RWPE2 (cell line): ENCODE measurements at places on chromosomes 5 and 9.
A peak's percentile ranks its signal among the peaks of the same experiment; 100 is the strongest.

DNA sequence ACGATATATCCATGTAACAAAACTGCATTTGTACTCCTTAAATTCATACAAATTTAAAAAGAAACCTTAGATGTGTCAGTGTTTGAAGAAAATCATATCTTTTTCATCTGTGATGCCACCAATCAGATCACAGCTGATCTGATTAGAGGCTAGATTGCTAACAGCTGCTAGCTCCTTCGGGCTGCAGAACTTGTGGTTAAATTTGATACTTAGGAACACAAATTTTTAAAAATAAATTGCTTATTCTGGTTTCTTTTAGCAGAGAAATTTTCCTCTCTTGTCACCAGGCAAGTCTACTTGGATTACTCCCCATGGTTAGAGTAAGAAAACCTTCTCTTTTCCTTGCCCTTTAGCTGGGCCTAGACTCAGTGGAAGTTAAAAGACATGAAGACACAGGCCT, 94.6 kb upstream of the RANBP6 start:
- DNase-seq = no peak

DNA sequence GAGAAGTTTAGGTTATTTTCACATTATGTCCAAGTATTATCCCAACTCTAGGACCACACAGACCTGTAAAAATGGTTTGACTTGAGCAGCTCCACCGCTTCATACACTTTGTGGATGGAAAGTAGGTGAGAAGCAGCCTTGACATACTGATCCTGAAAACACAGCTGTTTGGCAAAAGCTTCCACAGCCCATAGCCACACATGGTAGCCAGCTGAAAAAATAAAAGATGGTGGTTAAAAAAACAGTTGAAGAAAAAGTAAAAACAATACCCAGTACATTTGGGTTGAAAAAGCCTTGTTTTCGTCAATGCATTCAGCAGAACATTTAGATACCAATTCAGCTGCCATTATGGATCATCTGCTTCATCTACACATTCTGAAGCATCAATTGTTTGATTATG, 36.7 kb downstream of the GEMIN5 start:
- DNase-seq = no peak

GRCh38 chr5:126988021-126988569, 42.3 kb downstream of the MARCHF3 start:
- no peak for DNase-seq

DNA sequence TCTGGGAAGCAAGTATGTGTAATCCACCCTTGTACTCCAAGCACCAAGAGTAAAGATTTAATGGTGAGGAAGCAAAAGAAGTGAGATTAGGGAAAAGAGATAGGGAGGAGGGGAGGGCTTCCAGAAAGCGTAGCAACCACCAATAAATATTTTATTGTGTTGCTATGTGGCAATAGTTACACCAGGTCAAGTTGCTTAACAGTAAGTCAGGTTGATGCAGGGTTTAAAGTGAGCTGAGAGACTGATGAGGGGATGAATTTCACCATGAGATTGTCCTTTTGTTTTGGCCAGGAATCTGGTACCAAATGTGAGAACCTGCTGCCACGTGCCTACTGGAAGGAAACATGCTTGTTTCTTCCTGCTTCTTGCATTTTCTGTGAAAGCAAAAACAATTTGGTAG, 62.7 kb downstream of the PCSK5 start:
- DNase-seq = no peak

DNA sequence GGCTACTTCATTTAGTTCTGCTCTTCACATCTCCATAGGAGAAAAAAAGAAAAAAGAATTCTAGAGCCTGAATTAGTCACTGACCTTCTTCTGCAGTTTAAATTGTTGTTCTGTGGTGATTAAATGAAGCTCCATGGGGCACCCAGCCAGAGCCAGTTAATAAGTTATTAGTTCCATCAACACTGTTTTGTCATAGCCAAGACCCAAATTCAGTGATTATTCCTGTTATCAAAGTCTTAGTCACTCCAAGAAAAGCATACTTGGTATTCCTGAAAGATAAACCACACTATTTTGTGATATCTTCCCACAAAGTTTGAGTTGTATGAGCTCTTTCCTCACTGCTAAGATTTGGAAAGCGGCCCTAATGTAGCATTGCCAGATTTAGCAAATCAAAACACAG, 134.8 kb upstream of the RGMB start:
- no peak for DNase-seq

GRCh38 chr9:99105152-99106043, 485 bp downstream of the TGFBR1 start:
- peak; percentile 76 for DNase-seq

GRCh38 chr9:87564111-87564510, 66.4 kb downstream of the DAPK1 start:
- no peak for DNase-seq

DNA sequence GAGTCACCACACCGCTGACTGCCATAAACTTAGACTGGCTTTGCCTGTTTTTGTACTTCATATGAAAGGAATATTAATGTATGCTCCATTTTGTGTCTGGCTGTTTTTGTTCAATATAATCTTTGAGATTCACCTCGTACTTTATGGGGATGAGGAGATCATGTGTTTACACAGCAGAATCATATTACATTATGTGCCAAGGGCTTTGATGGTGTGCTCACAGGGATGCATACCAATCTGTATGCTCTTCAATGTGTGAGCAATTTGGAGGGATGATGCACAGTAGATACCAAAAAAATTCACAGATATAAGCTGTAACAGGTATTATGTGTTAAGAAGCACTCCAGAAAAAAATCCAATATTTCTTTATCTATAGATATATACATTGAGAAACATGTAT, 113.7 kb downstream of the GABRB2 start:
- DNase-seq = no peak

- DNase-seq = no peak
Measured at GRCh38 chr9:133839822-133840329, 101.7 kb upstream of the SARDH start.

DNA sequence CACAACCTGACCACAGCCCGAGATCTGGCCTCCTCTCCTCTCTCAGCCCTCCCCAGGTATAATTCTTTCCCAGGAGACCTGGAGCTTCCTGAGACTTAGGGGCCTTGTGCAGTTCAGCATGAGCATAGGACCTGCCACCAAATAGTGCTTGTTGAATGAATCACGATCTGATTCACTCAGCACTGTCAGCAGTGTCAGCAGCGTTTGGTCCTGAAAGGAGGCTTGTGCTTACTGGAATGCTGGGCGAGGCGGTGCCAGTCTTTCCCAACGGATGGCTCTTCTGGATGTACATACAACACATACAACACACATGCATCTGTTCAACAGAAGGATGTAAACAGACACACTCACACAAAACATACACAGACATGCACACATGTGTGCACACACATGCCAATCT, 173.3 kb downstream of the COL23A1 start:
- DNase-seq = no peak

GRCh38 chr9:70510157-70510770, 95.8 kb upstream of the KLF9 start:
- no peak for DNase-seq

GRCh38 chr5:5363045-5363444, 59.4 kb upstream of the ICE1 start:
- DNase-seq = no peak

GRCh38 chr5:181044662-181045305, 4.7 kb downstream of the BTNL9 start:
- DNase-seq = no peak

- no peak for DNase-seq
Measured at GRCh38 chr5:34905564-34905963, 9.7 kb downstream of the RAD1 start.

DNA sequence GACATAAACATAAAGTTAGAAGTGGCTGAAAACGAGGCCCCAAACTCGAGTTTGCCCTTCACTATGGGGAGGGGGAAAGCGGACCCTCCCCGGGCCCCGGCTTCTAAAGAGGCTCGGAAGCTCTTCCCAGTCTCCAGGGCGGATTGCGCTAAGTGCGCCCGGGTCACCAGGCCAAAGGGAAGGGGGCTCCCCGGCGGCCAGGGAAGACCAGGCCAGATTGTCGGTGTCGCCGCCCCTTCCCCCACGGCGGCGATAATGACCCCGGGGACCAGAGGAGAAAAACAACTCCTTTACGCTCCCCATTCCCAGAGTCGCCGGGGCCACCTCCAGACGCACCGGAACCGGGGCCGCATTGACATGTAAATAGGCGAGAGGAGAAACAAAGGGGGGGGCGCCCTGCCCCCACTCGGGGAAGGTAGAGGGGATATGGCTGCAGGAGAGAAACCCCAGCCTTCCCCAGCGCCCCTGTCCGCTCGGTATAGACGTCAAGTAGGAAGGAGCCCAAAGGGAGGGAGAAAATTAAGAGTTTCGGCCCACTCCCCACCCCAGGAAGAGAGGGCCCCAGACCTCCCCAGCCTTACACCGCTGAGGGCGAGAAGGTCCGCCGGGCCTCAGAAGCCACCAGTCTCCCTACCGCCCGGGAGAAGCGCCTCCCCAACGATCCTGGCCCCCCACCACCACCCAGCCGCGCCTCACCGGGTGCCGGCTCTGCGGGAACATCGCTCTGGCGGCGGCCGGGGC, 1.7 kb downstream of the TLE1 start:
- peak; percentile 68 for DNase-seq

DNA sequence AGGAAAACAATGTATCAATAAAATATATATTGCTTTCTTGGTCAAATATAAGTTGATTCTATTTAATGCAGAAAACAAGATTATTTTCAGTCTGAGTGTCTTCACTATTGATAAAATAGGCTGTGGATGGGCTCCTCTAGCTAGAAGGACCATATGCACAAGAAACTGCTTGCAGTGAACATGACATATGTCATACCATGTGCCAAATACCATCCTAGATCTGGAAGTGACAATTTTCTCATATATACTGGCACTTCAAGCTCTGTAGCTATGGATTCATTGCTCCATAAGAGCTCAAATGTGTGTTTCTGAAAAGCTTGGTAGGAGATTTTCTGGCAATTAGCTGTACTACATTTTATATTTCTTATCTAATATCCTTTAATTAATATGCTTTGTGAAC, 95.6 kb upstream of the CDH6 start:
- no peak for DNase-seq

GRCh38 chr5:78512435-78512834, 136.1 kb downstream of the LHFPL2 start:
- no peak for DNase-seq

DNA sequence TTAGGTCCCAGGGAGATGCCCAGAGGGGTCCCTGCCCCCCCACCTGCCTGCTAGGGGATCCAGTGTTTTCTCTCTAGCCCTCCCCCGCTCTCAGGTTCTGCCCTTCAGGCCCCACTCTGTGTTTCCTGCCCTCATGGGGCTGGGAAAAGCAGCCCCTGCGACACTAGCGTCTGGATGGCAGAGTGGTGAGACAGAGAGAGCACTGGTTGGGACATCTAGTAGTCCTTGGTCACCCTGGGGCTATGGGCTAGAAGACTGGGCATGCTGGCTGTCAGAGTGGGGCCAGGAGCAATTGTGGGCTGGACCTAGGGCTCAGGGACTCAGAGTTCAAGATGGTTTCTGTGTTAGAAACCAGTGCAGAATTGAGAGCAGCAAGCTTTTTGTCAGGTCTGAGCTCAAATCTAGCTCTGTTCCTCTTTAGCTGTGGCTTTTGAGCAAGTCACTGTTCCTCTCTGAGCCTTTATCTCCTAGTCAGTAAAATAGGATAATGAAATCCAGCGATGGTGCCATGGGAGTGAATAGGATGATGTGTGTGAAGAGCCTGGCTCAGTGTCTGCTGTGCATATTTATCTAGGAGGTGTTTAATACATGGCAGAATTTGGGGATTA, 39.0 kb downstream of the RGS3 start:
- DNase-seq = no peak

DNA sequence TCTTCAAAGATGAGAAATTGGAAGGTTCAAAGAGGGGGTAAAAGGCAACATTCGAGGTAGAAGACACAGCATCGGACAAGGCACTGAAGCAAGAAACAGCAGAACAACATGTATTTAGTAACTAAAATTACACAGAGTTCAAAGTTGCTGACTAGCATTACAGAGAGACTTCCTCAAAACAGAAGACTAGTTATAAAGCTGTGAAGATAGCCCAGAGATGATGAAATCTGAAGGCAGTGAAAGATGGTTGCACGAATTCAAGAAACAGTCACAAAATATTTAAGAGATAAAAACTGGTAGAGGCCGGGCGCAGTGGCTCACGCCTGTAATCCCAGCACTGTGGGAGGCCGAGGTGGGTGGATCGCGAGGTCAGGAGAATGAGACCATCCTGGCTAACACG, 16.3 kb downstream of the MAPKAP1 start:
- no peak for DNase-seq

DNA sequence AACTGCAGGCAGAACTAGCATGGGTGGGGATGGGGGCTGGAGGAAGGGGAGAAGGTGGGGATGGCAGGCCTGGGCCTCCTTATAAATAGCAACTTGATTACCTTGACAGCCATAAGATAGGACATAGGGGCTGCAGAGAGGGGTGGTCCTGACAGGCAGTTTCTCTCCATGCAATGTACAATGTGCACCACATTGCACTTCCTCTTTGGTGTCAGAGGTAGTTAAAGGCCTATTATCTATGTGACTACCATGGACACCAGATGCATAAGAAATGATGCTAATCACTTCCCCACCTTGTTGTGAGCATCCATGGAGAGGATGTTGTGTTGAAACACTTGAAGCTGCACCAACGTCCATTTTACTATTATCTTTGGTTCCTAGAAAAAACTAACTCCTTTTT, 20.2 kb upstream of the SUB1 start:
- DNase-seq = no peak

DNA sequence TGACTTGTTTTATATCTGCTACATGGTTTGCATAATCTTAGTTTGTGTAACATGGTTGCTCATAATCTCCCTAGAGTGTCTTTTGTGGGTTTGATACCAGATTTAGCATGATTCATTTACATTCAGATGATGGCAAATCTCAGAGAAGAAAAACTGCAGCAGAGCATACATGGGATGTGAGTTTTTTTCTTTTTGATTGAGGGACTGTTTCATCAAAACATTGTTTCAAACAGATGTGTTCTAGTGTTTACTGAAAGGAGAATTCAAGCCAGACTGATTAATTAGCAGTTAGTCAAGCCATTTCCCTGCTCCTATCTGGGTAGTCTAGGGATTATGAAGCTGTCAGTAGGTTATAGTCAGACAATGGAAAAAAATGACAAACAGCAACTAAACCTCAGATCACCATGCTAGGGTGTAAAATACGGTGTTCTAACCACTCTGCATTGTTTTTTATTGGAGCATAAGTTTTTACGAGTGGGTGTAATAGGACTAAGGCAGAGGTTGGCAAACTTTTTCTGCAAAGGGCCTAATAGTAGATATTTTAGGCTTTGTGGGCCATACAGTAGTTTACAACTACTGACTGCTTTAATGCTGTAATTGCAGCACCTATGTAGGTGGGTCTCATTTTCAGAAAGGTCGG, 10.5 kb upstream of the GDNF start:
- DNase-seq = no peak

- no peak for DNase-seq
Measured at GRCh38 chr9:107541523-107541922, 52.0 kb upstream of the KLF4 start.

- no peak for DNase-seq
Measured at GRCh38 chr5:19713740-19714139, 274.3 kb downstream of the CDH18 start.

GRCh38 chr9:79568337-79569101, 3.2 kb upstream of the TLE4 start:
- no peak for DNase-seq

- DNase-seq = no peak
Measured at GRCh38 chr5:103232393-103232999, 26.1 kb upstream of the MACIR start.

GRCh38 chr5:26582350-26583045, 455.9 kb downstream of the CDH9 start:
- no peak for DNase-seq

GRCh38 chr5:11334404-11334803, 569.8 kb downstream of the CTNND2 start:
- DNase-seq = no peak
